ENCODE measurements at places on chromosomes 6 and 20.

GRCh38 chr6:14810021-14810420, 435.8 kb upstream of the JARID2 start:
- DNase-seq, result no peak

DNA sequence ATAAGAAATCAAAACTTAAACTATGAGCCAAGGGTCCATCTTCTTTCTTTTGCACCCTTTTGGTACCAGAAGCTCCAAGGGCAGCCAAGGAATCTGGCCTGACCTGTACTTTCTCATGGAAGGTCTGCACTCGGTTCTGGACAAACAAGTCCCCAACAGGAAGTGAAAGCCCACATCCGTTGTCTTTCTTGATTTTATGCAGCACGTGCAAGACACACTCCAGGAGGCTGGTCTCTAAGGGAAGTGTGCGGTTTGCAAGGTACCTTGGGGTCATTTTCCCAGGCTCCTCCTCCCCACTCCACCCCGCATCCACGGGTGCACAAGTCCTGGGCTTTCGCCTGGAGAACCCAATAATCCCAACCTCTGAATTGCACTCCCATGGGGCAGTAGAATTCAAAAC, 101.9 kb downstream of the NFATC2 start:
- no peak for DNase-seq

DNA sequence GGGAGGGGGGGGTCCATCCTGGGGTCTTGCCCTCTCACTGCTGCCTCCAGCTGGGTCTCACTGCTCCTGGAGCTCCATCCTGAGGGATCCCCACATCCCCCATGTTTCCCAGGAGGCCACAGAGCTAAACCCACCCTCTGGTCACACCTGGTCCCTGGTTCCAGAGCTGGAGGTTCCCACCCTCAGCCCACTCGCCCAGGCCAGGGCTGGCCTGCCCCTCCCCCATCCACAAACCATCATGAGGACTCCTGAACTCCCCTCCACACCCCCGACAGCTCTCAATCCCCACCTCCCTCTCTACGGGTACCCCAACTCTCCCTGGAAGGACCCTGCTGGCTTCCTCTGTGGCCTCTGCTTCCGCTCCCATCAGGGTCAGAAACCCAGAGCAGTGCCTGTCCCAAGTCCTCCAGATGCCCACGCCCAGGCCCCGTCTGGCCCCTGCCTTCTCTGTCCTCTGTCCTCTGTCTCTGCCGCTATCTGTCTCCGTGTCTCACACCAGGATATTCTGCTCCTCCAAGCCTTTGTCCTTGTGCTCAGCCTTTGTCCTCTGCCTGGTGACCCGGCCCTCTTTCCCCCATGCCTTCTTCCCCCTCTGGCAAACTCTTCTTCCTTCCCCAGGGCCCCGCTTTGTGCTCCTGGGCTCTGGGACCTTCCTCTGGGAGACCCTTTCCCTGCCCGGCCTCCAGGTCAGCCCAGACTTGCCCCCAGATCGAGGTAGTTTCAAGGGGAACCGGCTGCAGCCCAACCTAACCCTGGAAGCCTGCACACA, 74.0 kb downstream of the SRC start:
- DNase-seq, result no peak

DNA sequence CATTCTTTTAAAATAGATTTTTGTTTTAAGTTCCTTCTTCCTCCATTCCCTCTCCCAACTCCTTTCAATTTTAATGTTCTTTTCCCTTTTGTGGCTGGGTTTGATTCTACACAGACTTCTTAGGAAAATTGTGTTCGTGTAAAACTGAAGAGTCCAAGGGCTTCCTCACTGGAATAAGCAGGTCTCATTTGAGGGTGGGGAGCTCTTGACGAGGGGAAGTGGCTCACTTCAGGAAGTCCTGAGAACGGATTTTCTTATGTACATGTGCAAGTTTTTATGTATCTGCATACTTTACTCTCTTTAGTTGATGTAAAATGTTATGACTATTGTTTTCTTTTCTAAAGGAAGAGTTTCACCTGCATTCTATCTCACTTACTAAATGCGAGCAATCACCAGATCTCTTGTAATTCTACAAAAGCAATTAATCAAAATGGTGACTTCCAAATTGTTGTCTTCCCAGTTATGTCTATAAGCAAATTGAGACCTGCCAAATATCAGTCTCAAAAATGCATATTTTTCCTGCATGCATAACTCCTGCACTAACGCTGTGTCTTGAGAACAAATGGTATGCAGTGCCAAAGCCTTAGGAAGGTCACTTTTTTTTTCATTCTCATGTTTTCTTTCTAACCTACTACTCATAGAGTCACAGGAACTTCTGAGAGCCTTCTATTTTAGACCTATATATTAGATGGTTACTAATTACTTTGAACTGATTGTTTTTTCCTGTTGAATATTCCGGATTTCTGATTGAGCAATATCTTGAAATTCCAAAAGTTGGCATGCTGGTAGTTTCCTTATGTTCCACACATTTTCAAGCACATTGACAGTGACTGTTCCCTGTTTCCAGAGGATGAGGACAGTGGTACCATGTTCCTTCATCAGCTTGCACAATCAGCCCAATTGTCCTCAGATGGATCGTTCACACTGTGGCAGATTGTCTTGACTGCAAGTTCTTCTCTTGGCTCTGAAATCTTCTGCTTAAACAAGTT, 251.9 kb upstream of the PRDM1 start:
- no peak for DNase-seq

- no peak for DNase-seq
Measured at GRCh38 chr6:17381424-17382147, 11.8 kb upstream of the CAP2 start.

DNA sequence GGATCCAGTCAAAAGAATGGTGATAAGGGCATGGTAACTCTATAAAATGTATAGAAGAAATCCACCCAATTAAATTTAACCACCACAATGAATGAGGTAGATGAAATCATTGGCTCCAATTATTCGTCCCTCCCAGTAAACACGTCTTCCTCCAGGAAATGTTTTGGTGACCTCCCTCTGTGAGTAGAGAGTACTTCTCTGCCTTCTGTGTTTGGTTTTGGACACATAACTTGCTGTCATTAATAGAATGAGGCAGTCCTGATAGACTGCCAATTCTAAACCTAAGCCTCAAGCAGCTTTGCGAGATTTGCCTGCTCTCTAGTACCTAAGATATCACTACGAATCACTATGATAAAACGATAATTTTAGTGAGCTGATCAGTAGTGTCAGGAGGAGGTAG, 632.8 kb downstream of the HDGFL1 start:
- no peak for DNase-seq

DNA sequence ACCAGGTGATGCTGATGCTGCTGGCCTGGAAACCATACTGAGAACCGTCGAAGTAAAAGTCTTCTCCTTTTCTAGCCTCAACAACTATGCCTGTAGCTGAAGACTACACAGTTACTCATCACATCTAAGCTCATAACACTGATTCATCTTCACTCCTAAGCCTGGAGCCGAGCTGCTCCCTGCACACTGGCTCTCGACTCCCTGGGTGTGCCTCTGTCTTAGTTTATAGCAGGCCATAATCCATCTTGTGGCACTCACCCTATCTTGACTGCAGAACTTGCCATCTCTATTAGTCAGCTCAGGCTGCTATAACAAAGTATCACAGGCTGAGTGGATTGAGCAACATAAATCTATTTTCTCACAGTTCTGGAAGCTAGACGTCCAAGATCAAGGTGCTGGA, 191.0 kb downstream of the UNC5CL start:
- DNase-seq, result no peak

DNA sequence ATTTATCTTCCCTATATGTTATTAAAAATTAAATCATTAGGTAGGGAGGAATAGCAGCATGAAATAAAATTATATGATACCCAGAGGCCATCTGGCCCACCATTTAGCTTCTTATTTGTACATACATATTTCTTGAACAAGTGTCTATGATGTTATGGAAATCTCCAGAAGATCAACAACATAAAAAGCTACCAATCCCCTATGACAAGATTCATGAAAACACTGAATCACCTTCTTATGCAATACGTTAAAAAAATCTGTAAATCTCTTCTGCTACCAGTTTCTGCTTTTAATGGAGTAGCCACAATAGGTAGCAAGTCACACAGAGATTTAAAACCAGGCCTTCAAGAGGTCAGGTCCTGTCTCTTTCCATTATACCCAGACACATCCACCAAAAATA, 125.8 kb upstream of the ENPP5 start:
- DNase-seq, result no peak

DNA sequence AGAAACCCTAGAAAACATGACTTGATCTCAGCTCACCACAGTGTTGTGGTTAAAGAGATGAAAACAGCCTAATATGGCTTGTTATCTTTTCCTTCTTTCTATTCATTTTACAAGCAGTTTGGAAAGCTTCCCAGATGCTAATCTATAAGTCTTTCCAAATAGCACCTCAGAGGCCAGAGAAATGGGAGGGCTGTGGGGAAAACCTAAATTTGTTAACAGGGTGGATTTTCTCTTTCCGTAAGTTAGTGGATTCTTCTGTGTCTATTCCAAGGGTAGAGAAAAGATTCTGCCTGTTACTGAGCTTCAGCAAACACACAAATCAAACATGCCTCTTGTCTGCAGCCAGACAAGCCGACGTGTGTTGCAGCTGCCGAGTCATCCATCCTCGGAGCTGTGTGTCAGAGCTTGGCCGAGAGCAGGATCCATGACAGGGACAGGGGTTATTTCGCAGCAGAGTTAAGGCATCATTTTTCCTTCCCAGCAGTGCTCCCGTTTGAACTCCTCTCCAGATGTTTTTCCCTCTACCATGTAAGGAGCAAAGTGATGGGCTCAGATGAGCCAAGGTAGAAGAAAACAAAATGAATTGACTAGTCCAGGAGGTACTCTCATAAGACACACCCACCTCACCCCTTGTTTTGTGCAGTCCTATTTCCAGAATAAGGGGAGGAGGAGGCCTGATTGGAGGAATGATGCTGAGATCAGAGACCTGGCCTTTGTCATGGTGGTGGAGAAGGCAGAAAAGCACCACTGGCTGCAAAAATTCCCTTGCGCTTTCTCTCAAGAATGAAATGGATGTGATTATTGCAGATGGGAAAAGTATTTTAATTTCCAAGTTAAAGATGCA, 560.0 kb downstream of the C6orf118 start:
- no peak for DNase-seq

DNA sequence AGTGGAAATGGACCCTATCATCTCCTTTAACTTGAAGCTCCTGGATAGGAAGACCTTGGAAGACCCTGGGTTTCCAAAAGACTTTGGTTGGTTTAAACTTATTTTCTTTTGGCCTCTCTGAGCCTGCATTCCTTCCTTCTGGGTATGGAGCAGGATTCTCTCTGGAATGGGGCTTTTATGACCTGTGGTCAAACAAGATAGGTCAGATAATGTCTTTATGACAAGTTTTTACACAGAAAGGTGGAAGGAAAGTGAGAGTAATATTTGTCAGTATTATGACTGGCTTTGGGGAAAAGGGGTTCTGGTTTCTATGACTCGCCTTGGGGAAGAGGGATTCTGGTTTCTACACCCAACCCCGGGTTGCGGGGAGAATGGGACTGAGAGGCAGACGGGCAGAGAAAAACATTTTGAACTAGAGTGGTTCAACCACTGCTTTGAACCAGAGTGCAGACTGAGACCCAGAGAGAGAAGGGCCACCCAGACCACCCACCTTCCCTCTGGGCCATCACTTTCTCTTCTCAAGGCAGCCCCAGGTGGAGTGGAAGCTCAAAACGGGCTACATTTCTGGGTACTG, 37.6 kb upstream of the KCNK5 start:
- DNase-seq, result no peak

DNA sequence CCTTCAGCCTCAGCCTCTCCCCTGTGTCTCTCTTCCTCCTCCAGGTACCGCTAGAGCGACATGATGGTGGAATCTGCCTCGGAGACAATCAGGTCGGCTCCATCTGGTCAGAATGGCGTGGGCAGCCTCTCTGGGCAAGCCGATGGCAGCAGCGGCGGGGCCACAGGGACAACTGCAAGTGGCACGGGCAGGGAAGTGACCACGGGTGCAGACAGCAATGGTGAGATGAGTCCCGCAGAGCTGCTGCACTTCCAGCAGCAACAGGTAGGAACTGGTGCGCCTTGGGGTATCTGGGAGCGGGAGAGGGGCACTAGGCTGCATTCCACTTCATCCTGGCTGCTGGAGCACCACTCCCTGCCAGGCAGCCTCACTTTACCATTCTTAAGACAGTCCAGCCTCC, 19.5 kb downstream of the FOXP4 start:
- DNase-seq, result no peak

- DNase-seq, result no peak
Measured at GRCh38 chr6:35017411-35018181, 123.5 kb downstream of the TCP11 start.

GRCh38 chr6:116371120-116371917, 572 bp downstream of the DSE start:
- DNase-seq, result no peak

GRCh38 chr6:56552187-56553130, 90.2 kb downstream of the DST start:
- no peak for DNase-seq

DNA sequence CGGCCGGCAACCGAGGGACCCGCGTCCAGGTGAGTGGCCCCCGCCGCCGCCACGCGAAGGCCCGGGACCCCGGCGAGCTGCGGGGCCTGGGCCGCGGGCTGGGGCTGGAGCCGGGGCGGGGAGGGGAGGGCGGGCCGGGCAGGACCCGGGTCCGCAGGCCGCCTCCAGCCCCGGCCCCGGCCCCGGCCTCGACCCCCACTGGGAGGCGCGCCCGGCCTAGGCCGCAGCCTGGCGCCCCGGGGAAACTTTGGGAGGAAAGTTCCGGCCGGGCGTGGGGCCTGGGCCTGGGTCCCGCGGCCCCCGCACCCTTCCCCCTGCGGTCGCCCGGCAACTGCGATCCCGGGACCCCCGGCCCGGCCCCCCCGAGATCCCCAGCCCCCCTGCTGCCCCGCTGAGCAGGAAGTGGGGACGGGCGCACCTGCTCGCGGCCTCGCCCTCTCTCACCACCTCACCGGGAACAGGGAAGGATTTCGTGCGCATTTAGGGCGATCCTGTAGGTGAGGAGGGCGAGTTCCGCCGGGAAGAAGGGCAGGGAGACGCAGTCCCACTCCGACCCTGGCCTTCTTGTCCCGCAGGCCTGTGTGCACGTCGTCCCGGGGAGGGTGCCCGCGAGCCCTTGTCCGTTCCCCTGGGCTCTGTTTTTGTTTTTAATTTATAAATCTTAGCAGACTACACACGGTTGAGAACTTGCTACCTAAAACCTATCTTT, 402 bp downstream of the OSBPL2 start:
- no peak for DNase-seq

- DNase-seq, result no peak
Measured at GRCh38 chr6:33344701-33345697, 27.5 kb upstream of the ZBTB22 start.

- DNase-seq, result no peak
Measured at GRCh38 chr6:115753446-115753845, 307.2 kb downstream of the FRK start.
